ENCODE measurements at places on chromosomes 7 and 10.

DNA sequence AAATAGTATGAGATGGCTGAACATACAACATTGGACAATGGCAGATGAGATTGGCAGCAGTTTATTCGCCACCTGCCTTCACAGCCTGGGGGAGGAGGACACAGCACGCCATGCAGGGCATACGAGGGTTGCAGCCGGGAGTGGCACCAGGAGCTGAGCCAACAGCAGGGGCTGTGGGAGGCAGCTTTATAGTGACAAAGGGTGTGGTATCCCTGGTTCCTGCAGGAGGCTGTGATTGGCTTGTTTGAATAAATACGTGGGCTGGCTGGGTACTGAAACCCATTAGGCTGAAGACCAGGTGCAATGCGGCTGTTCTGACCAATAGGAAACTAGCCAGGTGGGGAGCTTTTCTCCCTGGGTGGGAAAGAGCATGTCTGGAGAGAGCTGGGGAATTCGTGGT lies 68.9 kb upstream of the LEP start:
- DNase-seq: no peak

- no peak for DNase-seq
These were observed 23.3 kb upstream of the MNX1 start for GRCh38 chr7:157033483-157034473.

DNA sequence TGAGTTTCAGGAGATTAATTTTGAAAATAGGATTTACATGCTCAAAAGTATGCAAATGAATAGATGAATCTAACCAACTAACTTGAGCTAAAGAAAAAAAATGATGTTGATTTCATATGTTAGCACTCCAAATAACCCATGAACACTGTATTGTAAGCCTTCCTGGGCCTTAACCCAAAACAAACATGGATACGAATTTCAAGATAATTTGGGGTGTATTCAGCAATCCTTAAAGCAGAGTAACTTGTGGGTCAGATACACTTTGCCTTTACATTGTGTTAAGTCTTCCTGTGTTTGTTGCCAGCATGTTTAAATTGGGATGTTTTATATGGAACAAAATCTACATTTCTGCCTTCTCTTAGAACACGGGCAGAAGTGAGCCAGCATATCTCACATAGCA lies 124.2 kb upstream of the WDR11 start:
- no peak for DNase-seq

GRCh38 chr7:116618338-116619128 lies 53.5 kb upstream of the MET start:
- no peak for DNase-seq

GRCh38 chr10:129442866-129443265 lies 24.2 kb upstream of the MGMT start:
- DNase-seq: no peak
